ENCODE measurements at places on chromosomes 4 and X.

DNA sequence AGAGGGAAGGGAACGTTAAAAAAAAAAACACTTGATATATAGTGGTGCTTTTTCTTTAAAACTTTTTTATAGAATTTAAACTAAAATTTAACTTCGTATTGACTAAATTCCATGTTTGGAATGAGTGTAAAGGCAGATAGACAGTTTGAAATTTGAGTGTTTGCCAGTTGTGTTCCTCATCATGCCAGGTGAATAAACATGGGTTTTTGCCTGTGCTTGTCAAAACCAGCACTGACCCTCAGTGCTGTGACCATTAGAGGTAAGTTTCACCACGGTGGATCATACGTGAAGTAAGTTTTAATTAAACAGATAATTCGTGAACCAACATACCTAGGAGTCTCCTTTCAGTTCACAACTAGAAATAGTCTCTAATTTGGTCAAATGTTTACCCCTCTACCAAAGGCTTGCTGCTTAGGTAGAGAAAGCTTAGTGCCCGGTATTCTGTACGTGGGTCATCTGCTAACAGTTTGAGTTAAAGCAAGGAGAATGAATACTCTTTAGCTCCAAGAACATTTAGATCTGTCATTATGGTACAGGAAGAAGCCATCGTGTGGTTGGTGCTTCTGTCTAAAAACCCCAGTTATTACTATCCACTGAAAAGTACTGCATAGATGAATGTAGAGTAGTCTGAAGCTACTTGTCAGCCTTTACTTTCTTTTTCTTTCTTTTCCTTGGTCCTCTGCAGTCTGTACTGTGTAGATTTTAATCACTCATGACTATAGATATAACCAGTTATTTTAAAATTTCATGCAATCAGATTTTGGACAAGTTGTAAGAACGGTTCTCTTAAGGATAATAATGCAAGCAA is 32.7 kb downstream of the KIAA0232 start:
- DNase-seq, result no peak

DNA sequence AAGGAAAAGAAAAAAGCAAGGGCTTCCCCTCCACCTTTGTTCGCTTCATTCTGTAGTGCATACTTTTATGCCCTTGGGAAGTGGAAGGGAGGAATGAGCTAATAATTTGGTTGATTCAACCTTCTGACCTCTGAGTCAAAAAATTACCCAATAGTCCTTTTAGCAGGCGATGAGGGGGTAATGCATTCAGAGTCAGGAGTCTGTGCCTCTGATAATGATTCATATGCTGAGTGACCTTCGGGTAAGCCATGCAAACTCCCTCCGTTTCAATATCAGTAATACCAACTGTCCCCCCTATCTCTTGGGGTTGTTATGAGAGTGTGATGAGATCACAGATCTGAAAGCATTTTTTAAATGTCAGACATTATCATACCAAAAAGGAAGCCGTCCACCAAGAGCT is 41.6 kb upstream of the ACSL4 start:
- DNase-seq, result no peak

DNA sequence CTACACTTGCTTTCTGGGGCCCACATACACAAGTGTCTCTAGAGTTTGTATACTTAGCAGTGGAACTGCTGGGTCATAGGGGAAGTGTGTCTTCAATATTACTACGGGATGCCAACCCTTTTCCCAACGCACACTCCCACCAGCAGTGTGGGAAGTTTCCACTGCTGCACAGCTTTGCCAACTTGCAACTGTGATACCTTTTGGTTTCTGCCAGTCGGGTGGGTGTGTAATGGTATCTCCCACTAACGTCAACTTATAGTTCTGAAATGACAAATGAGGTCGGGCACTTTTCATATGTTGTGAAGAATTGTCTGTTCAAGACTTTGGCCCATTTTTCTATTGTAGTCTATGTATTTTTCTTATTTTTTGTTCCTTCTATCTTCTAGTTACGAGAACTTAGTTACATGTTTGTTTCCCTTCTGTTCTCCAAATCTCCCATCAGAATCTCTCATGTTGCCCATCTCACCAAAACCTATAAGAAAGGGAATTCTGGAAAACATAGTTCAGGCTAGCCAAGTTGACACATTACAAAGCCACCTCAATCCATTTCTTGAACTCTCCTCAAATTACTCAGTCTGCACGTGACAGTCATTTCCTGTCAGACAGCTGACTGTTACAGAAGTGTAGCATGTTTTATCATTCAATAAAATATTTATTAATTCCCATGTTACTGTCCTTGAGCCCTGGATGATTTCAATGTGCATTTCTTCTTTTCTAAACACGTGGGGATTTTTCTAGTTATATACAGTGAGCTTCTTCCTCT is 30.7 kb downstream of the PNMA6E start:
- DNase-seq, result no peak

GRCh38 chr4:47672696-47673095 is 165.2 kb downstream of the CORIN start:
- no peak for DNase-seq

GRCh38 chrX:74147439-74147838 is 156.5 kb upstream of the ZCCHC13 start:
- no peak for DNase-seq

- DNase-seq, result no peak
Observed at GRCh38 chr4:133920236-133920635, 281.4 kb downstream of the PABPC4L start.

- no peak for DNase-seq
Observed at GRCh38 chrX:40832723-40833122, 97.4 kb upstream of the MED14 start.

DNA sequence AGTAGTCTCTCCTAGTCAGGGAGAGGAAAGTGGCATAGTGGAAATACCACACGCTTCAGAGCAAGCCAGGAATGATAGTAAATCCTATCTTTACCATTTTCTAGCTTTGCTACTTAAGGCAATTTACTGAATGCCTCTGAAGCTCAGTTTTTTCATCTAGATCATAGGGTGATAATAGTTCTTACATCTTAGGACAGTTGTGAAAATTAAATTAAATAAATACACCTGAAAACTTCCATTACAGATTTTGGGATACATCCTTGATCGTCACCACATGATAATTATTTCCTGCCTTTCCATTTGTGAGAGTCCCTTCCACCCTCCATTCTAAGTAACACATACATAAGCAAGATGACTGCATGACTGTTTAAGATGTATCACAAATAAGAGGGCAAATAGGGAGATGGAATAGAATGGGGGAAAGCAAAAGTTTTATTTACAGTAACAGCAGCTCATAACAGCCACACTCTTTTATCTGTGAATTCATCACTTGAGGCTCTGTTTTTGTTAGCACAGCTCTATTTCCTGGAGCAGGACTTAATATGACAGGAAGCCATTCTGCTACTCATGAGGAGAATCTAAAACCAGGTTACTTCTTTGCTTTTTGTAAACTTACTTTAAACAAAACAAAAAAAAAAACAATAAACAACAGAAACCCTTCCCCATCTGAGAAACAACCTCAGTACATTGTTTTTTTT is 13.4 kb downstream of the P2RY10 start:
- no peak for DNase-seq

GRCh38 chrX:112643721-112644120 is 36.0 kb downstream of the LHFPL1 start:
- DNase-seq, result no peak

DNA sequence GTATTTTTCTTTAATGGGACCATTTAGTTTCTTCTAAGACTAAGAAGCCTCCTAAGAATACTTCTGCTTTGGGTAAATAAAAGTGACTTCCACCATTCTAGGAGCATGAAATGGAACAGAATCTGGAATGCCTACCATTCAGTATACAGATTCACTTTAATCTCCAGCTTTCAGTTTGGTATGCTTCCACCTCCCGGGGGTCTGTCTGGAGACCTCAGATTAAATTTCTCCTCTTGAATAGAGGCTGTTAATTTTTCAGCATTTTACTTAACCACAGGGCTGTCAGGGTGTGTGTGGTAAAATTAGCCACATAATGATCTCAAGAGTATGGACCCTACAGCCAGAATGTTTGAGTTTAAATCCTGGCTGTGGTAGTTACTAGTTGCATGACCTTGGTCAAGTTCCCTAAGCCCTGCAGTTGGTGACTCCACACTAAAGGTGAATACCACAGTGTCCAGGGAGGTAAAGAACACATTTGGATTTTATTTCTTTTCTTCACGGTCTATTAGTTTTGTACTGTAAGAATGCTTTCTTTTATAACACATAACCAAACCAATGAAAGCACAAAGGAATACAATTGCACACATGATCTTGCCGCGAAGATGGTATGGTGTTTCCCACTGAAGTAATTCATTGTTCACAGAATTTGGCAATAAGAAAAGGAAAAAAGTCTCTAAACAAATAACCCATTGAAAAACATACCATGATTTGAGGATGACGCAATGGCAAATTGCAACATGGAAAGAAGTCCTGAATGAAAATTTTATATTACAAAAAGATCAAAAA is 37.3 kb upstream of the TRIM2 start:
- no peak for DNase-seq

- no peak for DNase-seq
Observed at GRCh38 chrX:38656350-38656915, 95.1 kb downstream of the TSPAN7 start.

GRCh38 chr4:5992171-5992827 is 25.9 kb downstream of the C4orf50 start:
- DNase-seq, result no peak

- DNase-seq, result no peak
Observed at GRCh38 chr4:95204267-95204844, 344.4 kb downstream of the UNC5C start.

DNA sequence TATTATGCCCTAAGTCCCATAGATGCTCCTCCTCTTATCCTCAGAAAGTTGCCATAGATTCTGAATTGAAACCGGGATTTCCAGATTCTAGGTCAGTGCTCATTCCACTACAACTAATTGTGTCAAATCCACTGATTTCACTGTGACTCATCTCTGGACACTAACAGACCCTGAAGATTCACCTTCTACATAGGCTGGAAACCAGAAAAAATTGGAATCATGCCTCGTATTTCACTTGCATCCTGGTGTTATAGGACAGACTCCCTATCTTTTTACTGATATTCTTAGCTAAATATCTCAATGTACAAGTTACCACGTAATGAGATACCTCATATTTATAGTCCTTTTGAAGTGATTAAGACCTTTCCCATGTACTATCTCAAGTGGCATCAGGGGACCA is 36.7 kb downstream of the CLNK start:
- DNase-seq, result no peak

DNA sequence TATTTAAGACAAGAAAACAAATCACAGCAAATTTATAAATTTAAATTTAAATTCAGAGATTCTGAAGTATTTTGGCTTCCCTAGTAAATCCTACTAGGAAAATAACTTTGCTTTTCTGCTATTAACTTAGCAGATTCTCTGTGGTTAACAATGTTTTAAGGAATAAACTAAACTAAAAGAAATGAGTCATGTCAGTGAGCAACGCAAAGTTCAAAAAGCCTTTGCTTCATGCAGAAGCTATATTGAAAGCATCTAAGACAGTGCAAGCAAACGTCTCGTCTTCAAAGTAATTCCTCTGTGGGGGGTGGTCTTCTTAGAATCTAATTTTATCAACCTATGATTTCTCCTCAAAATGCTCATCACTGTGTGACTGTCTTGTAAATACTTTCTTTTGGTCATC is 30.1 kb downstream of the GABRB1 start:
- no peak for DNase-seq

DNA sequence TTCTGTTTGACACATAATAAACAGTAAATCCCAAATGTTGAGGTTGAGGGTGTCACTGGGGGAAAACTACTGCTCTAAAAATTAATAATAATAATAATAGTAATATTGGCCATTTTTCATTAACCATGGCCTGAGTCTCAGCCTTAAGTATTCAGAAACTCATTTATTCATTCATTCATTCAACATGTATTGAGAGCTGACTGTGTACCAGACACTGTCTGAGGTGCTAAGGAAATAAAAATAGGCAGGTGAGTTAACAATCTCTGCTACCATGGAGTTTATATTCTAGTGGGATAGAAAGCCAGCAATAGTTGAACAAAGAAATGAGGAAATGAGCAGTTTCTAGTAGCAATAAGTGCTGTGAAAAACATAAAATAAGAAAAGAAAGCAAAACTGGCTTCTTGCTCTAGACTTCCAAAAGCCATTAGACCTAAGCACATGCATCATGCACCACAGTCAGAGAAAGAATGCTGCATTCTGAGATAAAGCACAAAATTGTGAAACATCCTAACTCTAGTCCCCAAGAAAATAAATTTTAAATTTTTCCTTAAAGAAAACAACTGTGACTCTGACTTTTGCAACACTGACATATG is 278.7 kb downstream of the RCHY1 start:
- no peak for DNase-seq

DNA sequence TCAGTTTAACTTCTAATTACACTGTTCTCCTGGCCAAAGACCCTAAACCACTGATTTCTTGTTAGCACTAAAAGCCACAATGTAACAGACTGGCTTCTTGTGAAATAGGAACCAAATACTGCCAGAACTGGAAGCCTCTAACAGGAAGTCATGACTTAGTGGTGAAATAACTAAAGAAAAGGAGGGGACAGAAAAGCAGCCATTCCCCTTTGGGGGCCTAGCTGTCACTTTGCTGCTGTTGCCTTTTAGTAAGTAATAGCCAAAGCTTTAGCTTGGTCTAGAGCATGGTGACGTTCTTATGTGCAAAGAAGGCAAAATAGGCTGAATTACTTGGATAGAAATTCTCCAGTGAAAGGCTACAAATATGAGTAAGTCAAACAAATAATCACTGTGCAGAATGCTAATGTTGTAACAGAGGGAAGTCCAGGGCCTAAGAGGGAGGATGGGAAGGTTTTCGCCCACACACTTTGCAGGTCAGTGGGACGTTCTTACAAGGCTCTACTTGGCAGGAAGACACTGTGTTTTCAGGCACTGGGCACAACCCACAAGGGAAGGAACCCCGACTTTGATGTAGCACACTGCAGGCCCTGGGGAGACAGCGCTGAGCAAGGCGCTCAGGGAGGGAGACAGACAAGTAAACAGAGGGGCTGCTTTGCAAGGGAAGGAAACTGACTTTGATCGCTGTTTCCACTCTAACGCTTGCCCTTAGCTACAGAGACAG is 16.7 kb downstream of the GAB3 start:
- DNase-seq, result no peak

GRCh38 chr4:14065406-14065805 is 437.9 kb upstream of the BOD1L1 start:
- no peak for DNase-seq

GRCh38 chr4:41209187-41209586 is 5.2 kb downstream of the APBB2 start:
- DNase-seq, result no peak

- no peak for DNase-seq
Observed at GRCh38 chr4:9933956-9934355, 87.3 kb downstream of the SLC2A9 start.

GRCh38 chrX:34332334-34332733 is 200.2 kb upstream of the FAM47A start:
- DNase-seq, result no peak

GRCh38 chr4:107640878-107641277 is 79.2 kb downstream of the PAPSS1 start:
- DNase-seq, result no peak

GRCh38 chr4:174218127-174218790 is 65.2 kb downstream of the FBXO8 start:
- DNase-seq, result no peak

DNA sequence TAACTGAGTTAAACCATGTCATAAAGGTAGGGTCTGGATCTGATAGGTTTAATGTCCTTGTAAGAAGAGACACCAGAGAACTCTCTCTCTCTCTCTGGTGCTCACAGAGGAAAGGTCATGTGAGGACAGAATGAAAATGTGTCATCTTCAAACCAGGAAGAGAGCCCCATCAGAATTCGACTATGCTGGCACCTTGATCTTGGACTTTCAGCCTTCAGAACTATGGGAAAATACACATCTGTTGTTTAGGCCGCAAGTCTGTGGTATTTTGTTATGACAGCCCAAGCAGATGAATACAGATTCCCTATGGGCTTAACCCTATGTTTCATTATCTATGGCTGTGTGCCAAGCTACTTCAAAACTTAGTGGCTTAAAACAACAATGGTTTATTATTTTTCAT is 105.5 kb upstream of the DDIT4L start:
- no peak for DNase-seq
